ENCODE measurements at places on chromosomes 11 and 22.

GRCh38 chr11:27349919-27350318 lies 13.1 kb downstream of the CCDC34 start:
- DNase-seq: no peak

DNA sequence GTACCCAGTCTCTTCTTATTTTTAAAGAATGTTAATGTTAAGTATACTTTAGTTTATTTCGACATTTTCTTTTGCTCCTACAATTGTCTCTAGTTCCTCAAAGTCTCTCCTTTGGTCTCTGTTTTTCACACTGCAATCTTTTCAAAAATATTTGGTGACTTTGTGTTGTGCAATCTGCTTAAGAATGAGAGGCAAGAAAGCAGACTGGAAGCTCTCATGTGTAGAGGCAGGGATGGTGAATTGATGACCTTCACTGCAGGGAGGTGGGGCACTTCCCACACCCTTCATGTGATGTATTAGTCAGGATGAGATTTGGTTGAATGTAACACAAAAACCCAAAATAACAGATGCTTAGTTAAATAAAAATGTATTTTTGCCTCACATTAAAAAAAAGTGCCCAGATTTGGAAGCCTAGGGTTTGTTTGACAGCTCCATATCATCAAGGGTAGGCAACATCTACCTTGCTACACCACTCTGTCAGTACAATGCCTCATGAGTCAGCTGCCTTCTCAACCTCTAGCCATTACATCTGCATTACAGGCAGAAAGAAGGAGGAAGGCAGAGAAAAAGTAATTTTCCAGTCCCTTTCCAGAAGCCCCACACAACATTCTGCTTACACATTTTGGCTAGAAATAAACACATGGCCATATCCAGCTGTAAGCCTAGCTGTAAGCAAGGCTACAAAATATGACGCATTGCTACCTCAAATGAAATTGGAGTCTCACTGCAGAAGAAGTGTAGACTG lies 3.8 kb upstream of the MMP27 start:
- no peak for DNase-seq

GRCh38 chr11:28615542-28615941 lies 507.4 kb downstream of the METTL15 start:
- DNase-seq: peak; percentile 12

DNA sequence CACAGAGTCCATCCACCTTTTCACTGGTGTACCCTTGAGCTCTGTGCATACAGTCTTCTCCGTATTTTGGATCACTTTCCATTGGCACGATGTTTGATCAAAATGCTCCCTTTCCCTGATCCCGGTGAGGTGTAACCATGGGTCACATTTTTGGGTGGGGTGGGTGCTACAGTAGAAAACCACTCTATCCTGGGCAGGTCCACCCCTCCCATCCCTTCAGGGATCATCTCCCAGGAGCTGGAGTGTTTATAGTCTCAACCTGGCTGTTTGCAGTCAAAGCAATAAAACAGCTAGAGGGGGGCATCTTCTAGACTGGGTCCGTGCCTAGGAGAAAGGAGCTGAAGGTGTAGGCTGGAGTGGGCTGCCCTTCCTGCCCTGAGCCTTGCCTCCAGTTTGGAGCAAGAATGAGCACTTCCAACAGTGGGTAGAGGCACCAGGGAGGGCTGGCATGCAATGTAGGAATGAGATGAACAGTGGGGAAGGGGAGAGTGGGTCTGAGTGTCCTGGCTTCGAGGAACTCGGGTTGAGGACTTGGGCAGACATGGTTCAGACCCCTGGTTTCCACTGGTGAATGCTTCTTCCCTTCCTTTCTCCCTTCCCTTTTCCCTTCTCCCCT lies 38.8 kb downstream of the RNF141 start:
- no peak for DNase-seq

- no peak for DNase-seq
Measured at GRCh38 chr11:119149018-119149785, at the start of gene ABCG4. TSS of gene ABCG4 (plus strand) at chr11:119149052. CDS start at chr11:119149966, 914 bp downstream.

DNA sequence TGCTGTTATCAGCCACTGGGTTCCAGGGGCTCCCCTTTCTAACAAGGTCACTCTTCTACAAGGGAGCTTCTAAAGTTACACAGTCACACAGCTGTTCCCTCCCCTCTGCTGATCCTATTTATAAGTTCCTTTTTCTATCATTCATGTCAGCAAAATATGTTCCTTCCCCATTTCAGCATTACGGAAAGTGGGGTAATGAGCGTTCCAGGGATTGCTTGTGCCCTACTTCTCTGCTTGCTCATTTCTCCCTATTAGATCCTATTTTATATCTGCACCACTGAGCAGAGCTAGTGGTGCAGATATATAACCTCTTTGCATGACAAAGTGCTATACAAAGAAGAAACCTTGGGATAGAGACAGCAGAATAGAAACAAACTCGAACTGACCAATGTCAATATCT lies 22.7 kb upstream of the PLEKHB1 start:
- DNase-seq: no peak

- DNase-seq: no peak
Measured at GRCh38 chr11:96964661-96965060, 574.8 kb downstream of the JRKL start.

DNA sequence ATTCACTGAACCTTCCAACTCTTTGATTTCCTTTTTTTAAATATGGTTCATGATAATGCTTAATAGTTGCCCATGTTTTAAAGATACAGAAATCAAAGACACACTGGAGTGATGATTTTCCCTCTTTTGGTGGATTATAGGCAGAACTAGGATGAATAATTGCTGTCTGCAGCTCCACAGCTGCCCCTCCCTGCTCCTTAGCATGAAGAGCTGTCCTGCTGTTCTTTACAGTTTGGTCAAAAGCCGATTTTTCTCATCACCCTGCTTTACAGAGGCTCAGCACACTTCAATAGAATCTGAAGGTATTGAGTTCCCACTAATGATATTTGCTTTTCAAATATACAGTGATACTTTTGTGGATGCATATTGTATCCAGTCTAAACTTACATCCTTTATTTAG lies 202.6 kb downstream of the AASDHPPT start:
- no peak for DNase-seq

- DNase-seq: no peak
Measured at GRCh38 chr11:116852261-116853031, 15.0 kb upstream of the APOA1 start.

DNA sequence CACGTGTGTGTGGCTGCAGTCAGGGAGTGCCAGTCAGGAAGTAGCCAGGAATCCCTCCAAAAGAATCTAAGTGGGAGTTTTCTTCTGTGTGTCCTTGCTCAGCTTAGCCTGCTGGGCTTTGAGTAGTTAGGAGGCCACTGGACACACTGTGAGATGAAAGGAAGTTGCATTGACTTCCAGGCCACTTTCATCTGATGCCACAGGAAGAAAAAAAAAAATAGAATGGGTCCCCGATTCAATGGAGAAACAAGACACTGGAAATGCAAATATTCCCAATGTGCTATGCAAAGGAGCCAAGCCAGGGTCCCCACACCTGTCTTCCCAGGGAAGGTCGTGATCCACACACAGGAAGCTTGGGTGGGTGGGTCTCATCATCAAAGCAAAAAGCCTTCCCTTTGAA lies 95.6 kb upstream of the E2F8 start:
- no peak for DNase-seq

GRCh38 chr11:86341382-86341781 lies 33.3 kb upstream of the CCDC81 start:
- DNase-seq: no peak

- no peak for DNase-seq
Measured at GRCh38 chr11:76776472-76776871, 6.7 kb upstream of the TSKU start.

DNA sequence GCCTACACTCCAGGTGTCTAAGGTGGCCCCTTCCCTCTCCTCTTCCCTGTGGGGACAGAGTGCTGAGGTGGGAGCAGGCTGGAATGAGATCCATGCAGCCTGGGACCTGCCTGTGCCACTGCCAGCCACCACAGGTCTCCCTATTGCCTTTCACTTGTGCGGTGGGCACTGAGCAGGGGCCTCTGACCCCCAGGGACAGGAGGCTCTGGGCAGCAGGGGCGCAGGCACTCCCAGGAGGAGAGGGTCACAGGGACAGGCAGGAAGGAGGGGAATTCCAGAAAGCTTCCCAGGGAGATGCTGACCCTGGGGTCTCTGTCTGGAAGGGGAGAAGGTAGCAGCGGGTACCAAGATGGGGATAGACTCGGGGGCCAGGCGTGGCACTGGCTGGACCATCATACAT lies 228.5 kb upstream of the B3GAT1 start:
- no peak for DNase-seq

- no peak for DNase-seq
Measured at GRCh38 chr11:69896250-69896649, 77.0 kb upstream of the FGF3 start.

- peak; percentile 30 for DNase-seq
Measured at GRCh38 chr22:38148245-38148644, 33.4 kb downstream of the PLA2G6 start.

DNA sequence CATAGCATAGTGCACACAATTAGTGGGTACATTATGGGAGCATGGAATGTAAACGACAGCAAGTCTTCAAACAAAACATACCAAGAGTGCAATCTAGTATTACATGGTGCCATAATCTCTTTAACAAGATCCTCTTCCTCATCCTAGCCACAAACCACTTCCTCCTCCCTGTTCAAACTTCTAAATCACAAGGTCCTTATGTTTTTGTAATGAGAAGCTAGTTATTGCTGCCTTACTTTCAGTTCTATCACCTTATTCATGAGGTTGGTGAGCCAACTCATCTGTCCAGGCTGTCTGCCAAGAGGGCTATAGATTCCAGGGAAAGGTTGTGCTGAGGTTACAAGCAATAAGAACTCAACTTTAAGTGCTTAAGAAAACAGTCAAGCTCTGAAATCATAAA lies 195.4 kb upstream of the ARHGAP20 start:
- peak; percentile 59 for DNase-seq

GRCh38 chr11:128843198-128843785 lies 23.8 kb downstream of the KCNJ1 start:
- DNase-seq: no peak

GRCh38 chr22:43476751-43477725 lies 65.2 kb downstream of the MPPED1 start:
- DNase-seq: no peak

GRCh38 chr22:36056980-36057379 lies 28.4 kb upstream of the RBFOX2 start:
- DNase-seq: no peak

GRCh38 chr11:24311974-24312373 lies 184.9 kb upstream of the LUZP2 start:
- no peak for DNase-seq

- DNase-seq: no peak
Measured at GRCh38 chr11:85725510-85726258, 39.7 kb upstream of the CCDC89 start.

- no peak for DNase-seq
Measured at GRCh38 chr11:75077316-75077715, 19.4 kb downstream of the OR2AT4 start.

DNA sequence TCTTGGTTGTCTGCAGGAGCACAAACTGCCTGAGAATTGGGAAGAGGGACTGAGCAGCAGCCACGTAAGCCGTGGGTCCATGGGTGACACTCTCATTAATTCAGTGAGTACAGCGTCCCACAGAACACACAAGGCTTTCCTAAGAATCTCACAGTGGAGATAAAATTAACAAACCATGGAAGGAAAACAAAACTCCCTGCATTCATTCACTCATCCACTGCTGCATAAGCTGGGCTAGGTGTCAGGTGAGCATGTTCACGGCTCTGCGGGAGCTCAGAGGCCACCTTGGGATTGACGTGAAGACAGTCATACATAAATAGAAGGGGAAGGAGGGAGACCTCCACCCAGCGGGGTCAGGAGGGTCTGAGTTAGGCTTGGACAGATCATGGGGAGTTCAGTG lies 1442.7 kb downstream of the TBC1D22A start:
- no peak for DNase-seq

DNA sequence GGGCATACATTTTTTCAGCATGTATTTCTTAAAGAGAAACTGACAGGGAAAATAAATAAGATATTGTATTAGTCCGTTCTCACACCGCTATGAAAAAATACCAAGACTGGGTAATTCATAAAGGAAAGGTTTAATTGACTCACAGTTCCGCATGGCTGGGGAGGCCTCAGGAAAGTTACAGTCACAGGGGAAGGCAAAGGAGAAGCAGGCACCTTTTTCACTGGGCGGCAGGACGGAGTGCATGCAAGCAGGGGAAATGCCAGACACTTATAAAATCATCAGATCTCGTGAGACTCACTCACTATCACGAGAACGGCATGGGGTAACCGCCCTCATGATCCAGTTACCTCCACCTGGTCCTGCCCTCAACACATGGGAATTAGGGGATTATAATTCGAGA lies 44.2 kb downstream of the PPFIA1 start:
- no peak for DNase-seq

DNA sequence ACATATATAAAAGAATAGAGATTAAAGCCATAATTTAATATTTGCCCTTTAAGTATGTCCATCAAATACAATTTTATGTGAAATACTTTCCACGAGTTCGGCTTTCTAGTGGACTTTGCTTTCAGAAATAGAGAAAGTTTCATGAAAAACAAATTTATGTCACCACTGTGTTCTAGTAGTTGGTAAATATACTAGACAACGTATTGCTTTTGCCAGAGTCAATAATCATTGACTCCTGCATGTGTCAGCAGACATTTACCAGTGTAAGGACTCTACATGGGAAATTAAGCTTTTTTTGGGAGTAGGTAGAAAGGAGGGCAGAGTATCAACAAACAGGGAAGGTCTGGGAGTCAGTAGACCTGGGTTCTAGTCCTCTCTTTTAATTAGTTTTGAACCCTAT lies 32.3 kb upstream of the CAT start:
- no peak for DNase-seq

- DNase-seq: no peak
Measured at GRCh38 chr22:37459206-37459605, 27.0 kb downstream of the MFNG start.

- DNase-seq: no peak
Measured at GRCh38 chr22:50443197-50443596, 31.6 kb downstream of the SBF1 start.

- DNase-seq: no peak
Measured at GRCh38 chr11:113664981-113665710, 41.0 kb downstream of the TMPRSS5 start.

- no peak for DNase-seq
Measured at GRCh38 chr11:57377107-57377506, 3.8 kb downstream of the PRG3 start.

GRCh38 chr11:78351193-78351592 lies 66.4 kb downstream of the GAB2 start:
- DNase-seq: no peak

DNA sequence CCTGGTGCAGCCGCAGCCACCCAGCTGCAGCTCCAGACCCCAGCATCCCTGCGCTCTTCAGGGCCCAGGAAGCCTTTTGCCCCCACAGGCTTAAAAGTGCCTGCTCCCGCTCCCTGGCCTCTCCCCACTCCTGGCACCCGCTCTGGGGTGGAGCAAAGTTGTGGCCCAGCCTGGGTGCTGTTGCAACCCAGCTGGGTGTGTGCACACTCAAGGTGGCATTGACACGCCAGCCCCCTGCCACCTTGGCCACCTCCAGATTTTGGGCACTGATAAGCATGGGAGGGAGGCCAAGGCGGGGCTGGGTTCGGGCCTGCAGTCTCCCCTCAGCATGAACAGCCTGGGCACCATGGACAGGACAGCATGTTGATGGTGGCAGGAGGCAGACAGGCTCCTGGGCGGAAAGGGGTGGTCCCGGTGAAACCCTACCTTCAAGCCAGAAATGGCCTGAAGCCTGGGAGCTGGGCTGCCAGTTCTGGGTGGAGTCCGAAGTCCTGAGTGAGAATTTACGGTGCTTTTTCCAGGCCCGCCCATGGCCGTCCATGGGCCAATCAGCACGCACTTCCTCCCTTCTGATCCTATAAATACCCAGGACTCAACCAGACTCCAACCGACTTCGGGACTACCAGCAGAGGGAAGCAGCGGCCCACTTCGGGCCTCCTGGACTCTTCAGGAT lies 23.6 kb upstream of the RNASEH2C start:
- no peak for DNase-seq

- DNase-seq: no peak
Measured at GRCh38 chr22:43038325-43038724, 23.4 kb upstream of the PACSIN2 start.

Data from brain pericyte (primary cell).